H7 (cell line): ENCODE measurements at places on chromosomes 7 and 10.

DNA sequence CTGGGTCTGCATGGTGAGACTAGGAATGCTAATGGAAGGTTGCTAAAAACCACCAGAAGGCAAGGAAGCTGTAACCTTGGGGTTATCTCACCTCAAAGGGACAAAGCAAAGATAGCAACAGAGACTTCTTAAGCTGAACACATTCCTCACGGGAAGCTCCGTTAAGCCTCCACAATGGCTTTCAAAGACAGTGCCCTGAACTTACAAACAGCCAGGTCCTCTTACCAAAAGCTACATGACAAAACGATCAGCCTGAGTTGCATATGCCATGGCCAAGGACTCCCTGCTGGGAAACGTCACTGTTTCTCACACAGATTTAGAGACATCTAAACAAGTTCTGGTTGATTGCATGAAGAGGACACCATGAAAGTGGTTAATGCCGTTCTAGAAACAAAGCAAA, 52.7 kb downstream of the HTR5A start:
- DNase-seq: no peak

DNA sequence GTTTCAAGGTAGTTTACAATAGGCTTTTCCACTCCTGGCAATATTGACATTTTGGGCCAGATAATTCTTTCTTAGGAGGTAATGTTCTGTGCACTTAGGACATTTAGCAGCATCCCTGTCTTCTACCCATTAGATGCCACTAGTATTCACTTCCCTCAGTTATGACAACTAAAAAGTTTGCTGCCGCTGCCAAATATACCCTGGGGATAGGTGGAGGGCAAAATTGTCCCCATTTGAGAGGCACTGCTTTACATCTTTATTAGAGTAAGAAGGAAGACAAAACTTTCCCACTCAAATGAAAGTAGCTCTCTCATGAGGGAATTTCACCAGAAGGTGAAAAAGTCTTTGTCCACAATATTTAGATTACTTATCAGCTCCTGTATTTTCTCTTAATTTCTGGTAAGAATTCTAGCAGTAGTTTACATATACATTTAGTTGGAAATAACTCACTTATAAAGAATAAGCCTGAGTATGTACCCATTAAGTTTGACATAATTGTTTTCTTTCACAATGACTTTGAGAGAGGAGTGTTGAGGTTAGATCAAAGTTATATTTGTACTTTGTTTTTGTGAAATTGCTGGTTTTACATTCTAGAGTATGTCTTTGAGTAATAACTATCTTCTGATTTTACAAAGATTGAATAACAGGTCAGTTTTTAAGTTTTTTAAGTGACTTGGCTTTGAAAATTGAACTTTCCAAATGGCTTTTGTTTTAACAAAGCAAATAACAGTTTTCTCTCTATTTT, 46.0 kb downstream of the HELLS start:
- no peak for DNase-seq

DNA sequence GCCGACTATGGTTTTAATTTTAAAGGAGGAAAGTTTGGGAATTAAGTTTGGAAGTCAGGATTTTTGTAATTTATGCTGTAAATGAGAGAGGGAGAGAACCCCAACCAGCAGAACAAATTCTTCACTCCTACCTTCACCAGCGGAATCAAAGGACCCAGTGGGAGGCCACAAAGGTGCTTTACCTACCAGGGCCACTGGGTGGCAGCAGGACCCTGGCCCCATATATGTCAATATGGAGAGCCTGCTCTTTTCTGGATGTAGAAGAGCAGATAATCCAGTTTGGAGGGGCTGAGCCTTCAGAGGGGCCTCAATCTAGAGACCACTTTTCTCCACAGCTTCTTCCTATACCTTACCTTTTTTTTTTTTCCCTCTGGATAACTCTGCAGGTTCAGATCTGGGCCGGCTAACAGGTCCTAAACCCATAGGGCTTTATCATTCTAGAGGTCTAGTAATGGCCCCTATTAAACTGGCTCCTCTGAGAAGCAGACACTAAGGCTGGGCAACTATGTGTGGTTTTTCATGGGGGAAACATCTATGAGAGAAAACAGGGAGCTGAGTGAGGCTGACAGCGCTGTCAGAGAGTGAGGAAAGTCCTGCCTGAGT, 8.5 kb upstream of the SCD start:
- peak; percentile 85 for DNase-seq

DNA sequence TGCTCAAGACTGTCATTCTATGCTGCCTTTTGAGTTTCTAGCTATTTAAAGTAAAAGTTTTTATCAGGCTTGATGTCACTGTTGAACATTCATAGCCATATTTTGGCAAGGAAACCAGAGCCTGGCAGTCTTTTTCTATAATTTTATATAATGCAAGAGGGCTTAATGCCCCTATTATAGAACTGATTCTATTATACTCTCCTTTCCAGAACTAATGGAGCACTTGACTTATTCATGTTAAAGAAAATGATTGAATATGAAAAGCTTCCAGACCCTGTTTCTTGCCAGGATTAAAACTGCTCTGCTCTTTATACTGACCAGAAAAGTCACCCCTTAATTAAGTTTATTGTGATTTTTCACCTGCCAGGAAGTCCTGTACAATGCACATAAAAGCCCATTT, 337.6 kb upstream of the CHRM2 start:
- no peak for DNase-seq

DNA sequence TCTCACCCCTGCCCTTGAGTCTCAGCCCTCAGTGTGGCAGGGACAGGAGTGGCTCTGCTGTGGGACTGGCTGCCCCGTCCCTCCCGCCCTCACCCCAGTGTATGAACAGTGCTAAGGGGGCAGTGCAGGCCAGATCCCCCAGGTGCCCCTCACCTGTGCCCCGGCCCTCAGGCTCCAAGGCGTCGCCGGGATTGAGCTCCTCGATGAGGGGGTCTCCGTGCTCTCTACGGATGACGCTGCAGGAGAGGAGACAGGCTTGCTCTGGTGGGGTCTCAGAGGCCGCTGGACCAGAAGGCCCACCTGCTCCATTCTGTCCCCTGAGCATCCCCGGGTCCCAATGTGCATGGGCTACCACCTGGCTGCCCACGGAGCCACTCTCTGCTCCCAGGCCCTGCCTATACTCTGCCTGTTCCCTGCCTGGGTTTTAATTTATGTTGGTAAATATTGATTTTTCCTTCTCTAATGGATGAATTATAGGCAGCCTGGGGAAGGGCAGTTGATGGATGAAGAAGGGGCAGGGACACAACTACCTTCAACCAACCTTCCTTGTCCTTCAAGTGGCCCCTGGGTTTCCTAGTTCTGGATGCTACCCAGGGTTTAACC, 47.2 kb downstream of the GOLGA7B start:
- no peak for DNase-seq

DNA sequence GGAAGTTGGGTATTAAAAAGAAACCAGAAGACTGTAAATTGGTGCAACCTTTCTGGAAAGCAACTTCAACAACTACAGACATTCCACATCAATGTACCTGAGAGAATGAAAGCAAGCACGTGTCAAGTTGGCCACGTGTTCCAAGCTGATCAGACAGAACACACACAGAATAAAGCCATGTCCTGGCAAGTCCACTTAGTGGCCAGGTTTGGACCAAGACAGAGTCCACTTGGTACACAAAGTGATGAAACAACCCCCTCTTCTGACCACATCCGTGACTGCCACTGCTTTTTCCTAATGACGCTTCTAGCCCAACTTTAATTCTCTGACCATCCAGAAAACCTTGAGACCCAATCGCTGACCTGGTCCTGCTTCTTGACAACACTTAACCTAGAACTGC, 109.4 kb downstream of the ABLIM1 start:
- peak; percentile 64 for DNase-seq

- DNase-seq: no peak
Measured at GRCh38 chr7:131235489-131236317, 92.0 kb upstream of the MKLN1 start.

- no peak for DNase-seq
Measured at GRCh38 chr10:125799451-125800182, 23.4 kb downstream of the UROS start.

- peak; percentile 15 for DNase-seq
Measured at GRCh38 chr10:121168545-121169216, 317.5 kb downstream of the WDR11 start.

GRCh38 chr10:123682477-123682876, 16.3 kb downstream of the GPR26 start:
- DNase-seq: no peak

DNA sequence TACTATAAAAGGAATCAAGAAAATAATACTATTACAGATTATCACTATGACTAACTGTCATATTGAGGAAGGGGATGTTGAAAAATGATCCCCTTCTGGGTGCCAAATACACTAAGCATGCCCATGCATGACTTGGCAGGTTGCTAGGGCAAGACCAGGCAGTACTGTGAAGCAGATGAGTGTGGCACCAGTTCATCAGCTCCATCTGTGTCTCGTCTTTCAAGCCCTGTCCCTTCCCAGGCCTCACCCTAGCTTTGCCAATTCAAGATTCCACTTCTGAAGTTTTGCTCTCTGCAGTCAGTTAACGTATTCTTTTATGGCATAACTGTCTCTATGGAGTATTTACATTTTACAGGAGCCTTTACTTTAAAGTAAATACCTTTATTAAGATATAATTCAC, 135.6 kb upstream of the HPS1 start:
- no peak for DNase-seq

DNA sequence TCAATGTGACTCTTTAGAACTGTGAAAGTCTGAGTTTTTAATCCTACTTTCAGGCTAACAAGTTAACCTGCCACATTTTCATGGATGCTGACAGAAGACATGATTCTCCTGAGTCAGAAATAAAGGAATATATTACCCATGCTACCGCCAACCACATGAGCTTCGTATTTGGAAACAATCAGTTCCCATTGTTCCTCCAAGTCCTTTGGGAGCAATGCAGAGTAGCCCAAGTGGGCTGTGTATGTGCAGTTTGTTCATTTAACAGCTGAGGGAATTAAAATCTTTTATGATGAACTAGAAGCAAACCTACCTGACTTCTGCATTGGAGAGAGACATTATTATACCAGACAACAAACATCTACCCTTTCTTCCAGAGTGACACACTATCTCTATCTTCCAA, 169.3 kb upstream of the BET1 start:
- DNase-seq: no peak

DNA sequence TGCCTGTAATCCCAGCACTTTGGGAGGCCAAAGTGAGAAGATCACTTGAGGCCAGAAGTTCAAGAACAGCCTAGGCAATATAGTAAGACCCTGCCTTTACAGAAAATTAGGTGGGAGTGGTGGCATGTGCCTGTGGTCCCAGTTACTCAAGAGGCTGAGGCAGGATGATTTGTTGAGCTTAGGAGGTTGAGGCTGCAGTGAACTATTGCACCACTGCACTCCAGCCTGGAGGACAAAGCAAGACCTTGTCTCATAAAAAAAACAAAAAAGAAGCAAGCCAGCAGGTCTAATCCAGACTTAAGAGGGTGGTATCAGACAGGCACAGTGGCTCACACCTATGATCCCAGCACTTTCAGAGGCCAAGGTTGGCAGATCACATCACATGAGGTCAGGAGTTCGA, 24.5 kb upstream of the KCTD7 start:
- DNase-seq: no peak

- DNase-seq: peak; percentile 55
Measured at GRCh38 chr7:105723572-105723971, 142.3 kb upstream of the EFCAB10 start.

GRCh38 chr7:22430457-22430856, 69.5 kb downstream of the STEAP1B start:
- DNase-seq: no peak

DNA sequence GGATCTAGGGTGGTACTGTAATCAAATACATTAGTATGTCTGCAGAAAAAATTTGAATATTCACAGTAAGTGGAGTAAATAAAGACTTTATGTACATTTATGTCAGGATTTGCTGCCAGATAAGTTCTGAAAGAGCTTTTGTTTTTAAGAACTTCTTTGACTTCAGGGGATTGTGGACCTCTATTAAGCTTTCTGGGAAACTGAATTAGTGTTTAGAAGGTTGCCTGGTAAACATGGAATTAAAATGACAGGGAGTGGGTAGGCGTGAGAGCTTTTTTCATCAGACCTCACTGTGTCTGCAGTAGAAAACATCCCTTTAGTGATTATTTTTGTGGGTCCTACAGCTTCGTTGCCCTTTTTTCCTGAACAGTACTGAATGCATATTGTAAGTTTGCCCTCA, 15.7 kb downstream of the SDHAF3 start:
- no peak for DNase-seq

DNA sequence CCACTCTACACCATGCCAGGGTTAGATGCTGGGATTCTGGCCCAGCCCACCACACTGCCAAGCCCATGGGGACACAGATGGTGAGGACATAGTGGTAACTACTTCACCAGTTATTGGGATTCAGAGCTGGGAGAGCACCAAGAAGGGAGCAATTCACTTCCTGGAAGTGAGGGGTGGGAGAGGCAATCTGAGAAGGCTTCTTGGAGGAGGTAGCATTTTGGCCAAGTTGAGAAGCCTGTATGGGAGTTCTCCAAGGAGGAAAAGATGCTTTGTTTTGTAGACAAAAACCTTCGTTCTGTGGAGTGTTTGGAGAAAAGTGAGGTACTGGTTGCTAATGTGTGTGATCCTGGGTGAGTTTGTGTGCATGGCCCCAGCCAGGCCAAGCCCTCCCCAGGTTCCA, 3.8 kb upstream of the PRKRIP1 start:
- DNase-seq: no peak

GRCh38 chr10:62037890-62038608, 136.6 kb downstream of the ARID5B start:
- DNase-seq: no peak

DNA sequence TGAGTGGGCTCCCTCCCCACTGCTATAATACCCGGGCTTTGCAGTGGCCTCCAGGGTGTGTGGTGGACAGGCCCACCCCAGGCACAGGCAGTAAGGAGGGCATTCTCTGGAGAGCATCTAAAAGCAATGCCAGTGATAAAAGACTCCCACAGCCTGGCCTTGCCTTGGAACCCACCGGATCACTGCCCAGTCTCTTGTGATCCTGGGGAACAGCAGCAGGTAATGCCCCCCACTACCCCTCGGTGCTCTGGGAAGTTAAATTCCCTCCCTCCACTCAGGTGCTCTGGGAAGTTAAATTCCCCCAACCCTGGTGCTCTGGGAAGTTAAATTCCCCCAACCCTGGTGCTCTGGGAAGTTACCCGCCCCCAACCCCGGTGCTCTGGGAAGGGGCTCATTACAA, 565.2 kb downstream of the TCERG1L start:
- no peak for DNase-seq

- no peak for DNase-seq
Measured at GRCh38 chr10:122659651-122660050, 40.0 kb downstream of the C10orf120 start.

DNA sequence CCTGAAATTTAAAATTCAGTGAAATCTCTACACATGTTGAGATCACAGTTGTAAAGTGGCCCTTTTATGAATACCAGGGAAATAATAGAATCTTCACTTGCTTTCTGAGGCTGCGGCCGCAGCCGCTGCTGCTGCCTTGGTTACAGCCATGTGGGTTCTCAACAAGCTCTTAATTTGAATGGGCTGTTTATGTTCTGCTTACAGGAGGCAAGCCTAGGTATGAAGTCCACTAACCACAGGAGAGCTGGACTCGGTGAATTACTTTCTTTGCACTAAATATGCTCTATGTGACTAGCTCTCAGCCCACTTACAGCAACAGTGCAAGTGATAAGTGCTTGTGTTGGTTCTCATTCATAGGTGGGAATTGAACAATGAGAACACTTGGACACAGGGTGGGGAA, 410.8 kb downstream of the SFMBT2 start:
- no peak for DNase-seq

- DNase-seq: no peak
Measured at GRCh38 chr10:31074722-31075086, 43.0 kb upstream of the ZNF438 start.

- DNase-seq: no peak
Measured at GRCh38 chr7:76343294-76343930, 15.4 kb downstream of the YWHAG start.

- no peak for DNase-seq
Measured at GRCh38 chr10:62231371-62231770, 37.3 kb downstream of the RTKN2 start.

GRCh38 chr7:151085691-151086620, at the start of gene AGAP3:
TSS of gene AGAP3 (plus strand) at chr7:151086475. CDS start at chr7:151086742, 267 bp downstream.
- peak; percentile 99 for DNase-seq
